ENCODE measurements at places on chromosomes 6 and 20. TPM values are rescaled to one million over a fixed set of nuclear protein-coding genes. Genes with fewer than 3 reads are reported as not detected.

Gene SYNDIG1
- total RNA-seq: 5.0 TPM

Gene LKAAEAR1
- total RNA-seq: 0.73 TPM

GRCh38 chr6:14719270-14719669 lies 526.6 kb upstream of the JARID2 start:
- H3K27me3 ChIP-seq: peaks cover 5% of the 10 kb centered on the region
- H3K4me3 ChIP-seq: no peak overlapping the region

Gene APOBEC2
- not detected for total RNA-seq

GRCh38 chr6:83767033-83767432 lies 58.1 kb upstream of the SNAP91 start:
- H3K27ac ChIP-seq: no peak overlapping the region
- no peaks in the 10 kb centered on the region for H3K36me3 ChIP-seq
- no peaks in the 10 kb centered on the region for H3K27me3 ChIP-seq
- no peak overlapping the region for H3K4me3 ChIP-seq
- DNase-seq: no peak

DNA sequence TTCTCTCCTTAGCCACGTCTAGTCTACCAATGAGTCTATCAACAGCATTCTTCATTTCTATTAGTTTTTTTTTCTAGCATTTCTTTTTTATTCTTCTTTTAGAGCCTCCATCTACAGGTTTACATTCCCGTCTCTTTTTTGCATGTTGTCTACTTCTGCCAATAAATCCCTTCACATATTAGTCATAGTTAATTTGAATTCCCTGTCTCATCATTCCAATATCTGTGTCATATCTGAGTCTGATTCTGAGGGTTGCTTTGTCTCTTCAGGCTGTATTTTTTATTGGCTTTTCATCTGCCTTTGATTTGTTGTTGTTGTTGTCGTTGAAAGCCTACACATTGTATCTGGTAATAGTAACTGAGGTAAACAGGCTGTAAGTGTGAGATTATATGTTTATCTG lies 104.6 kb downstream of the HMGCLL1 start:
- H3K27ac ChIP-seq: peak overlapping the region; percentile 71
- peaks cover 9% of the 10 kb centered on the region for H3K36me3 ChIP-seq
- H3K27me3 ChIP-seq: no peaks in the 10 kb centered on the region
- peaks cover 14% of the 10 kb centered on the region for H3K4me1 ChIP-seq
- DNase-seq: no peak
- no peak overlapping the region for H3K4me3 ChIP-seq

DNA sequence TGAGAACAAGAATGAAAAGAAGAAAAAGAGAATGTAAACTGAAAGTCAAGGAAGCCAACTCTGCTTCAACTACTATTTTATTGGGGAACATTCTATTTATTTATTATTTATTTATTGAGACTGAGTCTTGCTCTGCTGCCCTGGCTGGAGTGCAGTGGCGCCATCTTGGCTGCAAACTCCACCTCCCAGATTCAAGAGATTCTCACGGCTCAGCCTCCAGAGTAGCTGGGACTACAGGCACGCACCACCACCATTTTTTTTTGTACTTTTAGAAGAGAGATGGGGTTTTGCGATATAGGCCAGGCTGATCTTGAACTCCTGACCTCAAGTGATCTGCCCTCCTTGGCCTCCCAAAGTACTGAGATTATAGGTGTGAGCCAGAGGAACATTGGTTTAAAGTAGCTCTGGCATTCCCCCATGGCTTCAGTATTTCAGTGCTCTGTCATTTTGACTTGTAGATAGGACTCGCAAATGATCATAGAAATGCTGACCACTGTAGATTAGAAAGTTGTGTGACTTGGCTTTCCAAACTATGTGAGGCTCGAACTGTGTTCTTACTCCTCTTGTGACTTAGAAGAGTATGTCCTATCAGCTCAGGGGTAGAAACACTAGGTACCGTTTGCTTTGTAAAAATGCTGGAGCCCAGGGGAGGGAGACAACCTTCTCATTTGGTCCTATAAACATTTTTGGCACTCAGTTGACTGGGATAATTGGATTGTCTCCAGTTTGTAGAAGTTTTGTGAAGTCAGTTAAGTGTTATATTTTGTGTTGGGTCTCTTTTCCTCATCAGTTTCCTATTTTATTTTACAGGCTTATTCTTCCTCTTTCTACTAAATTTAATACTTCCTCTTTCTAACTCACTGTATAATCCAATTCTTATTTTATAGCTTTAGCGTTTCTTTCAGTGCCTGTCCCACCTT lies 544.9 kb upstream of the CITED2 start:
- DNase-seq: no peak
- H3K27me3 ChIP-seq: no peaks in the 10 kb centered on the region
- H3K36me3 ChIP-seq: peaks cover 9% of the 10 kb centered on the region
- H3K4me1 ChIP-seq: peaks cover 32% of the 10 kb centered on the region

Gene PARD6B
- 37.5 TPM for total RNA-seq

Gene CTAGE9
- total RNA-seq: not detected

DNA sequence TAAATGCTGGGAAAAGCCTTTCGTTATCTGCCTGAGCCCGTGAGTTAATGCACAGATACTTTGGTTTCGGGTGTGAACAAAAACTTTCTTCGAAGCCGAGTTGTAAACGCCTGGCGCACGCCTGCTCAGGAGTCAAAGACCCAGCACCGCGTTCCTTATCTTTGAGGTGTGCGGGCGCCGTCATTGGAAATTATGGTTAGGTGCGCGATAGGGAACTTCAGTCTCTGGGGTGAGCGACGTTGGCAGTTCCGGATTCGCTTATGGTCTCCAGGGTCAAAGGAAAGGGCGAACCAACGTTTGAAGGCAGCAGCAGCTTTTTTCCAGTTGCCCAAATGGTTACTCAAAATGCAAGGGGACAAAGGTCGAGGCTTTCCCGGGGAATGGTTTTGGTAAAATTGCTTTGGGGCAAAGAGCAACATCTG lies 853 bp downstream of the SLC22A3 start:
- peak; percentile 40 for DNase-seq
- peaks cover 20% of the 10 kb centered on the region for H3K4me1 ChIP-seq
- H3K36me3 ChIP-seq: no peaks in the 10 kb centered on the region
- no peak overlapping the region for H3K27ac ChIP-seq
- peaks cover 44% of the 10 kb centered on the region for H3K27me3 ChIP-seq
- peak overlapping the region; percentile 81 for H3K4me3 ChIP-seq

Gene WFDC2
- 76.4 TPM for total RNA-seq
